NCI-H1105 treated with DMSO at 0.1 percent for 48 hours (cell line): ENCODE measurements at places on chromosomes 4 and X.

DNA sequence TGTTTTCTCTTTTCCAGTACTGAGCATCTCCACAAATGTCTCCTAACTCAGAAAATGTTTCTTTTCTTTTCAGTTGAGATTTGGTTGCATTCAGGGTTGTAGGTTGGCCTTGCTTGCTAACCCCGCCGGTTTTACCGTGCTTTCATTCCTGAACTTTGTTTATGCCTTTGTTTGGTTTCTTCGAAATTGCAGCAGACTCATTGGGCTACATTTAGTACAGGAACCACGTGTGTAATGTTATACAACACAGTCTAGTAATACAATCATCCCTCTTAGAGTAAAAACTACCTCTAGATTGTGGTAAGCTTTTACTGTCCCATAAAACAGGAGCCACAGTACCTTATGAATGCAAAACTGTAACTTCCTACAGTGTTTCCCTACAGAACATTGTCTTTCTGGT, 57.9 kb downstream of the CCKAR start:
- DNase-seq, result no peak

DNA sequence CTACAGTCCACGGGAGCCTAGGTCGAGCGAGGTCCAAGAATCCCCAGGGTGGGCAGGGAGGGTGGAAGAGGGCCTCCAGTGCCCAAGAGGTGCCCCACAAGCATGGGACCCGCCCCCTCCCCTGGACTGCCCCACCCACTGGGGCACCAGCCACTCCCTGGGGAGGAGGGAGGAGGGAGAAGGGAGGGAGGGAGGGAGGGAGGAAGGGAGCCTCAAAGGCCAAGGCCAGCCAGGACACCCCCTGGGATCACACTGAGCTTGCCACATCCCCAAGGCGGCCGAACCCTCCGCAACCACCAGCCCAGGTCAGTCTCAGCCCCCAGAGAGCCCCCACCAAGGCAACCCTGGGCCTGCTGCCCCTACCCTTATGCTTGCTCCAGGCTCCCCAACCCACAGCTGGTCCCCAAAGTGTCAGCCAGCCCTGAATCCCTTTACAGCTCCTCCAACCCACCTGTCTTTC, at the start of gene GATA1:
TSS of gene GATA1 (plus strand) at position 250 of the 460 bp plus-strand sequence. CDS start 4,520 bp downstream, outside the sequence.
- DNase-seq, result no peak

- DNase-seq, result peak; percentile 33
These were observed 286.3 kb upstream of the UGT8 start for GRCh38 chr4:114312338-114312737.

DNA sequence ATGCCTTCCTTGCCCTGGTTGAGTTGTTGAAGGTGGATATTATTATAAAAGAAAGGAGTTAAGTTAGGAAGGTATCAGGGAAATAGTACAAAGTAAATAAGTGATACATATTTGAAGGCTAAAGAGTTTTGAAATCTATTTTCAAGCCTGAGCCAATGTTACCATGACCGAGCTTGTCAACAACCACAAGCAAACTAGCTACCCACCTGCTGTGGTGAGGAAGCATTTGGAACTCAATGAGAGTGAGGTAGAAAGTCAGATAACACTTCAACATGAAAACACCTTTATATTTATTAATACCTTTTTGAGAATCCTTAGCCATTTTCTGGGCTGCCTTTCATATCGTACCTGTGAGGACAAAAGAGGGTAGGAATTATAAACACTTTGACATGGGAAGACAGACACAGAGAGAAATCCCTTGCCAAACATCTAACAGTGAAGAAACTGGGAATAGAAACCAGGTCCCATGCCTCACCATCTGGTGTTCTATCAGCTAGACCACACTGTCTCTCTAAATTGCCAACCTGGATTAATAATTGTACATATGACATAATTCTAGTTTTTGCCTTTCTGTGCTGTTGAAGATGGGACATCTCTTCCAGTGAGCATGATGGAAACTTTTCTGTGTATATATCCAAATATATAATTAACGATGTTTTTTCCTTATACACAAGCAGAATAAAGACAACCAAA, 606.4 kb upstream of the NR3C2 start:
- DNase-seq, result no peak

GRCh38 chr4:83362492-83363329, 28.1 kb upstream of the HPSE start:
- no peak for DNase-seq

DNA sequence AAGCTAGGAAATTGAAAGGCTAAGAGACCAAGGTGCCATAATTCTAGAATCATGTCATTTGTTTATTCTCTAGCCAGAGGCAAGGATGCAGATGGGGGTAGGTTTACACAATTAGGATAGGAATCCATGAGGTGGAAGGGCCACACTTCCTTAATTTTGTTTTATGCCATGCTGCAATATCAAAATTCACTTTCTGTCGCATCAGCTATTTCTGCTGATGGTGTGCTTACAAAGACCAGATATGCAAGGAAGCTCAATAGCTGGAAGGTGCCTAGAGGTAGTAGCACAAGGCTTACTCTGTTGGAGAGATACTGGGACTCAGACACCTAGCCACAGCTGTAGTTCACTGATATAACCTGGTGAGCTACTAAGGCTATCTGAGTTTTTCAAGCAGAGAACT, 328.5 kb downstream of the ADGRL3 start:
- DNase-seq, result no peak

- DNase-seq, result no peak
These were observed 9.1 kb downstream of the LNX1 start for GRCh38 chr4:53582194-53582593.

DNA sequence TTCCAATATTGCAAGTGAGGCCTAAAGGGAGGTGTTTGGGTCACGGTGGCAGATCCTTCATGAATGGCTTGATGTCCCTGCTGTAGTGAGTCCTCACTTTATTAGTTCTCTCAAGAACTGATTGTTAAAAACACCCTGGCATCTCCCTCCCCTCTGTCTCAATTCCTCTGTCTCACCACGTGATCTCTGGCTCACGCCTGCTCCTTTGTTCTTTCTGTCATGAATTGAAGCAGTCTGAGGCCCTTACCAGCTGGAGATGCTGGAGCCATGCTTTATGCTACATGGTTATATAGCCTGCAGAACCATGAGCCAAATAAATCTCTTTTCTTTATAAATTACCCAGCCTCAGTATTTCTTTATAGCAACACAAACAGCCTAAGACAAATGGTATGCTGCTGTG, 980.7 kb upstream of the GRIA3 start:
- DNase-seq, result no peak

GRCh38 chr4:80386281-80386886, 50.9 kb downstream of the CFAP299 start:
- no peak for DNase-seq

- DNase-seq, result no peak
These were observed 62.3 kb downstream of the ALG13 start for GRCh38 chrX:111743316-111743715.

- no peak for DNase-seq
These were observed 34.4 kb upstream of the SLC34A2 start for GRCh38 chr4:25621027-25621930.

- DNase-seq, result no peak
These were observed 152.5 kb upstream of the SPRY1 start for GRCh38 chr4:123244137-123244536.

DNA sequence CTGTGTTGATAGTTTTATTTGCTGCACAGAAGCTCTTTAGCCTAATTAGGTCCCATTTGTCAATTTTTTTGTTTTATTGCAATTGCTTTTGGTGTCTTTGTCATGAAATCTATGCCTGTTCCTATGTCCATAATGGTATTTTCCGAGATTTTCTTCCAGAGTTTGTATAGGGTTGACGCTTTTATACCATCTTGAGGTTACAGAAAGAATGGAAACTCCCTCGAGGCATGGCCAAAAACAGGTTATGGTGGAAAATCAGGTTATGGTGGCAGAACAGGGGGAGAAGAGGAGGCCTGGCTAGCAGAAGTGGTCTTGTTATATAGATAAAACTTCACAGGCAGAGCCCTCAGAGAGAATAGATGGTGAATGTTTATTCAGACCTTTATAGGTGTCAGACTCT, 21.6 kb downstream of the OPHN1 start:
- no peak for DNase-seq

DNA sequence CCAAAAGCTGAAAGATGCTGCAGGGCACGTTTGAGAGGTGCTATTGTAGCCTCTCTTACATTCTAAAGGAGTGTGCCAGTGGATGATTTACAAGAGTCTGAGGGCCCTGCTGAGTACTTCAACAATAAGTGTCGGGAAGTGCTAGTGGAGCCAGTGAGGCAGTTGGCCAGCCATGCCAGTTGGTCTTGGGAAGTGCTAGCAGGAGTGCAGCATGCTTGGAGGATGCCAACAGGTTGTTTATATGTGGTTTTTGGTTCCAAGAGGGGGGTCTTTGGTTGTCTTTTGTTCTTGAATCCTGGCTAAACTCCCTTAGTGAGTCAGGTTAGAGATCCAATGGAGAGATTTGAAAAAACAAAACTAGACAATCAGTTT, 335.3 kb downstream of the PABPC4L start:
- peak; percentile 77 for DNase-seq

DNA sequence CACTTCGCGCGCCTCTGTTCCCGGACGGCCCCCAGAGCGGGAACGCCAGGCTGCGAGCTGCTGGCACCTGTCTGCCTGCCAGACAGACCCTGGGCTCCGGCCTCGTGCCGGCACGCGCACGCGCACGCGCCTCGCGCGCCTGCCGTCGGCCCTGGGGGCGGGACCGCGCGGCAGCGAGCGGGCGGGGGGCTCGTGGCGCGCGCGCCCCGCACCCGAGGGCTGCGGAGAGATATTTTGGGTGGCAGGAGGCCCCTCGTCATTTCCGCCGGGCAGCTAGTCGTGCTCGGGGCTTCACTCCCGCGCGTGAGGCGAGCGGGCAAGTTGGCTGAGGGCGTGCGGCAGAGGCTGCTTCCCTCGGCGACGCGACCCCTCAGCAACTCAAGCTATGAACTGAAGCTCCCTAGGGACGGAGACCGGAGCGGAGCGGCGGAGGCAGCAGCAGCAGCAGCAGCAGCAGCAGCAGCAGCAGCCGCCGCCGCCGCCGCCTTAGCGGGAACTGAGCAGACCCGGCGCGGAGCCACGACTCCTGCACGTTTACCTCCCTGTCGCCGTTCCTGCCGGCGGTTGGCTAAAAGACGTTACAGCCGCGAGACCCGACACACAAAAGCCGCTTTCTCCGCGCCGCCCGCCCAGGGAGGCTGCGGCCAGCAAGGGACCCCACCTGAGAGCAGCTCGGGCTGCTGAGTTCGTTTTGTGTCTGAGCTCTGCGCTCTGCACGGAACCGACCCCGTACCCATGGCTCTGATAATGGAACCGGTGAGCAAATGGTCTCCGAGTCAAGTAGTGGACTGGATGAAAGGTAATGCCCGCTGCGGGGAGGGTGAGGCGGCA, at the start of gene CNKSR2:
TSS of gene CNKSR2 (plus strand) at position 256 of the 831 bp plus-strand sequence. CDS start at position 736, 480 bp downstream.
- DNase-seq, result peak; percentile 82

DNA sequence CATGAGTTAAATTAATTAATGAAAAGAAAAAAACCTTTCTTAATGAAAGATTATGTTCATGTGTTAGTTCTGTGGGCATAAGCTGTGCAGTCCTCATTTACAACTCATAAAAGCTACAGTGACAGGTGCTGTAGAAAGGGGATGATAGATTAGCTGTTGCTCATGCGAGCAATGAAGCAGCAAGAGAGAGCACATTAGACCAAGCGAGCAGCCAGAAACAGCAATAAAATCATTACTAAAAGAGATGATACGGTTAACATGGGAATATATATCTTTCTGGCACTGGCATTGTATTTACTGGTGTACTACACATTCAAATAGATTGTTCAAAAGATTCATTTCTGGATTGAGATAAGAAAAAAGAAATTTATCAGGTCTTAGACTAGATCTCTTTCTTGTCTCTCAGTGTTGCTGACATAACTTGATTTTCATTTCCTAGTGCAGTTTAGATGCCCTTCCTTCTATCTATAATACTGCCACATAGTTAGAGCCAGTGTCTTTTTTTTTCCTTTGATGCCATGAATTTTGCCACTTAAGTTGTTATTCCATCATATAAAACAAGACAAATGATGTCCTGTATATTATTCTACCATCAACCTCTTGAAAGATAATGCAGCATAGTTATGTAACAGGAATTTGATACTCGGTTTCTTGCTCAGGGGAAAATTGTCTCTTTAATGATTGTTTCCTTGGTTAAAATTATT, 164.6 kb downstream of the BANK1 start:
- no peak for DNase-seq

GRCh38 chrX:87571964-87572363, 54.4 kb downstream of the KLHL4 start:
- DNase-seq, result no peak

- no peak for DNase-seq
These were observed 311.4 kb upstream of the NDST4 start for GRCh38 chr4:115424852-115425251.

DNA sequence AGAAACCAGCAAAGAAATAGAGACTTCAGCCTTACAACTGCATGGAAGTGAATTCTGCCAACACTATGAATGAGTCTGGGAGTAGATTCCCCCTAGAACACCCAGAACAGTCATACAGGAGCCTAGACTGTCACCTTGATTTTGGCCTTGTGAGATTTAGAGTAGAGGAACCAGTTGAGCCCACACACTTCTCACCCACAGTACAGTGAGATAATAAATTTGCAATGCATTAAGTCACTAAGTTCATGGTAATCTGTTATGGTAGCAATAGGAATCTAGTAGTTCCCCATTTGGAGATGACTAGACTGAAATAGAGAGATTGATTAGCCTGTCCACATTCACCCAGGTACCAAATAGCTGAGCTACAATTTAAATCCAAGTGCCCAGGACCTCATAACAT, 59.0 kb downstream of the FAM13A start:
- DNase-seq, result no peak

GRCh38 chrX:14913241-14913640, 40.0 kb downstream of the MOSPD2 start:
- no peak for DNase-seq

- DNase-seq, result no peak
These were observed 26.6 kb downstream of the VSIG4 start for GRCh38 chrX:66013194-66013816.

DNA sequence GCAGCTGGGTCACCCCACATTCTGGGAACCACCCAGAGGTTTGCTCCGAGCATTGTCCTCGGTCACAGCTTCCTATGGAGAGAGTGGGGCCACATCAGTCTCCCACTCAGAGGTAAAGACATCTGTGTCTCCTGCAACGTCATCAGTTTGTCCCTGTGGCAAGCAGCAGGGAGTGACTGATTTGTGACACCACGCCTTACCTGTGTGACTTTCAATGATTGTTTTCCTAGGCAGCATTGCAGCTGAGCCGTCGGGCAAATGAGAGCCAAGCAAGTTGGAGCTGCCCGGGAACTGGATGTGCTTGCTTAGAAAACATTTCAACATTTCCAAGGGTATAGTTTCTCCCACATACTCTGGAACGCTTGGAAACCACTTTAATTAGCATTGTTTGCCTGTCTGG, 29.7 kb upstream of the HELT start:
- DNase-seq, result no peak

- DNase-seq, result no peak
These were observed 209.5 kb downstream of the HS6ST2 start for GRCh38 chrX:132748909-132749308.

- DNase-seq, result no peak
These were observed 26.4 kb upstream of the PGM2 start for GRCh38 chr4:37799941-37800554.

- DNase-seq, result peak; percentile 35
These were observed 219.6 kb downstream of the PTTG2 start for GRCh38 chr4:38179690-38180377.
